ENCODE measurements at places on chromosomes 6 and 20.

DNA sequence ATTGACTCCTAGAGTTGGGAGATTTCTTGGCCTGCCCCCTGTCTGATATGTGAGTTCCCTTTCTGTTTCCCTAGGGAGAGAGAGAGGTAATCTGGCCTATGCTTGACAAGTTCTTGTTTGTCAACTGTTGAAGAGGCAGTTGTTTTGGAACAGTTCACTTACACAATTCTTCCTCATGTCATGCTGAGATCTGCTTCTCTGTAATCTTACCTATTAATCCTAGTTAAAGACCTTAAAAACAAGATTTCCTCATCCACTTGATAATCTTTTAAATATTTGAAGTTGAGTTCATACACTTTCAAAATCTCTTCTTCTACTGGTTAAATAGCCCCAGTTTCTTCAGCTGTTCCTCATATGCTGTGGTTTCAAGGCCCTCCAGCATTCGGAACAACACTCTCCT is 89.9 kb downstream of the FIG4 start:
- no peak for DNase-seq

GRCh38 chr6:7728855-7729590 is 3.1 kb downstream of the BMP6 start:
- no peak for DNase-seq

DNA sequence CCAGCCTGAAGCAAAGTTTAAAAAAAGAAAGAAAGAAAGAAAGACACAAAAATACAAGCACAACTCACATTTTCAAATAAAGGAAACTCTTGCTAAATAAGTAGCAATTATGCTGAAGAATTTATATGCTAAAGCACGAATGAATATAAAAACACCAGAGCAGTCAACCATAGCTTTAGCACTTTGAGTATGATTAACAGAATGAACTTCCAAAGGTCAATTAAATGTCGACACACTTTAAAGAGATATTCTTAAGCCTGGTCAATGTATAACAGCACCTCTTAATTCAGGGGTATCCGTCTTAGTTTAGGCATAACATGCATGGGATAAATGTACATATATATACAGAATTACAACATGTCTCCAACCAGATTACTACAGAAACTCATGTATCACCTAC is 125.9 kb downstream of the OGFRL1 start:
- no peak for DNase-seq

DNA sequence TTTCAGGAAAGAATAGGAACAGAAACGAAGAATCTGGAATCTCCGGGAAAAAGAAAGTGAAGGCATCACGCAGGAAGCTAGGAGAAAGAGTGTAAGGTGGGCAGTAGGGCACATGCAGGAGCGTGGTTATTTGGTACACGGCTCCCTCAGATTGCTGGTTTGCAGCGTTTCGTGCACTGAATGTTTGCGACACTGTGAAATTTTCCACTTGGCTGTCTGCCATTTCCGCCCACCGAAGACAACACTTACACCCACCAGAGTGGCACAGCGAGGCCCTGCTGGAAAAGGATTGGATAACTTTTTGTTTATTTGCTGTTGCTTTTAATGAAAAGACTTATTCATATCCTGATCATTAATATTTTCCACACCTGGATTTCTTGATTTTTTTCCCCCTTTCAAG is 248.3 kb downstream of the GMPR start:
- no peak for DNase-seq

Data from HL-60 (cell line).